T-helper 2 cell (primary cell): ENCODE measurements at places on chromosomes 5 and 9.

DNA sequence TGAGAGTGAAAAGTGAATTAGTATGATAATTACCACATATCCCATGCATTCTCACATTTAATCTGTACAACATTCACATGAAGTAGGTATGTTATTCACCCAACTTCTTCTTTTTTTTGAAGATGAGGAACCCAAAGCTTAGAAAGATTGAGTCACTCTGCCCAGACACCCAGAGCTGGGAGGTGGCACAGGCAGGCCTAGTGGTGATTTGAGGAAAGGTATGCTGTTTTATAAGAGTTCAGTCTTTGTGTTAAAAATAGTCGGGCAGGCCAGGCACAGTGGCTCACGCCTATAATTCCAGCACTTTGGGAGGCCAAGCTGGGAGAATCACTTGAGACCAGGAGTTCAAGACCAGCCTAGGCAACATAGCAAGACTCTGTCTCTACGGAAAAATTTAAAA, 285.3 kb downstream of the NR3C1 start:
- DNase-seq = no peak

DNA sequence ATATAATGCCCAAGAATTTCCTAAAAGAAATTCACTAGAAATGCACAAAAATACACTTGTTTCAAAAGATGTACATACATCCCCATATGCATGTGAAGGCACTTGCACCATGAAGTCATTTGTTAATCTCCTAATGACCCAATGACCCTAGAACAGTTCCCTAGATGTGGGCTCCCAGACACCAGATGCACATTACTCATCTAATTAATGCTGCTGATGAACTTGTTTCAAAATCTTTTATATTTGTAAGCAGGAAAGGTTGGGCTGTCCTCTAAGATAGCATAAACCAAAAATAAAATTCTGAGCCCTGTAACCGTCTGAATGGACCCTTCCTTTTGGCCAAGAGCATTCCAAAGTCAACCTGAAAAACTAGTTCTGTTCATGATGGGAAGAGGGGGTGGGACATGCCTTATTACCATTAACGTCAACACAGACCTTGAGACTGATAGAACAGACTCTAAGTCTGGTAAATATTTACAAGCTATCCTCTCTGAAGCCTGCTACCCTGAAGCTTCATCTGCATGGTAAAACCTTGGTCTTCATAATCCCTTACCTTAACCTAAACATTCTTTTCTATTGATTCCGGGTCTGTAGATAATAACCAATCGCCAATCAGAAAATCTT, 91.0 kb upstream of the DAPK1 start:
- no peak for DNase-seq

- DNase-seq = no peak
Observed at GRCh38 chr5:148482196-148482595, 98.4 kb downstream of the FBXO38 start.

DNA sequence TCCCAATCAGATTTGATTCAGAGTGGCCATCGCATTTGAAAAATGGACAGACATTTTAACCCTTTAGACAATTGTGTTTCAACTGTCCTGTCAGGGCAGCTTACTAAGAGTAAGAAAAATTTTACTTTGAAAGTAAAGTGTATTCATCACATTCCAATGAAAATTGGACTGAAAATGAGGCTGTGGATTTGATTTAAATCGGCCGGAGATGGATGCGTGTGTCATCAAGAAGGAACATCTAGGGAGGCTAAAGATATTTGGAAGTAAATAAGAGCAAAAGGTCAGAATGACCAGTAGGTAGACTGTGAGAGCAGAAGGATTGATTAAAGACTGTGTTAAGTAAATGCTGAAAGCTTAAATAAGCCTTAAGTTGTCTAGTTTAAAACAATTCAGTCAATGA, 1.5 kb downstream of the ZCCHC7 start:
- DNase-seq = no peak

DNA sequence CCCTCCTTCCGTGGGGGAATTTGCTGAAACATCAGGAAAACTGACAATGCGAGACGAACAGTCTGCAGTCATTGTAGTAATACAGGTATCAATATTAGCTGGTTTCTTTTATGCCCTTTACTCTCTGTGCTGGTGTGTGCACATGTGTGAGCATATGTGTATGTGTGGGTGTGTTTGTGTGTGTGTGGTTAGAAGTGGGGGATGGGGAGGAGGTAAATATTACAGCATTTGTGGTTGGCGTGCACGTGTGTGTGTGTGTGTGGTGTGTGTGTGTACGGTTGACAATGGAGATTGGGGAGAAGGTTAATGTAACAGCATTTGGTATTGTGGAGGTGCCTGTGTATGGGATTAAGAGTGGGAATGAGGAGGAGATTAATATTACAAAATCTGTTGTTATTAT, 219.4 kb downstream of the ADGRV1 start:
- DNase-seq = no peak

DNA sequence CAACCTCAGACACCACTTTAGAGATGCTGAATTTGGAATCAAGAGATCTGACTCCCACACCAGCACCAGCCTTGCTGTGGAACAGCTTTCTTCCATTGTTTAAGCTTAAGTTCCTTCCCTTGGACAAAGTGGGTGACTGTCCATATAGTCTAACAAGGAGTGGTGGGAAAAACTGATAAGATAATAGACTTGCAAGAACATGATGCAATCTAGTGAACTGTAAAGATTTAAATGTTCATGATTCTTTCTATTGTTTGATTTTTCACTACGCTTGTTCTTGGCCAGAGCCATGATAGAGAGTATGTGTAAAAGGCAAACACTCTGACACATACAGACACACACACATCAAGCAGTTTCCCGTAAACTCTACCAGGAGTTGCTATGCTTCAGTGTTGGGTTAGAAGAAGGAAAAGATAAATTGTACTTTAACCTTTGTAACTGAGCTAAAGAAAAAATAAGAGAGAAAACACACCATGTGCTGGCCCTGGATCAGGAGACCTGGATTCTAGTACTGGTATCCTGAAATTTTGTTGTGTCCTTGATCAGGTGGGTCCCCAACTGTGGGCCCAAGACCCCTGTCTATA, 94.3 kb downstream of the PAPPA start:
- no peak for DNase-seq

DNA sequence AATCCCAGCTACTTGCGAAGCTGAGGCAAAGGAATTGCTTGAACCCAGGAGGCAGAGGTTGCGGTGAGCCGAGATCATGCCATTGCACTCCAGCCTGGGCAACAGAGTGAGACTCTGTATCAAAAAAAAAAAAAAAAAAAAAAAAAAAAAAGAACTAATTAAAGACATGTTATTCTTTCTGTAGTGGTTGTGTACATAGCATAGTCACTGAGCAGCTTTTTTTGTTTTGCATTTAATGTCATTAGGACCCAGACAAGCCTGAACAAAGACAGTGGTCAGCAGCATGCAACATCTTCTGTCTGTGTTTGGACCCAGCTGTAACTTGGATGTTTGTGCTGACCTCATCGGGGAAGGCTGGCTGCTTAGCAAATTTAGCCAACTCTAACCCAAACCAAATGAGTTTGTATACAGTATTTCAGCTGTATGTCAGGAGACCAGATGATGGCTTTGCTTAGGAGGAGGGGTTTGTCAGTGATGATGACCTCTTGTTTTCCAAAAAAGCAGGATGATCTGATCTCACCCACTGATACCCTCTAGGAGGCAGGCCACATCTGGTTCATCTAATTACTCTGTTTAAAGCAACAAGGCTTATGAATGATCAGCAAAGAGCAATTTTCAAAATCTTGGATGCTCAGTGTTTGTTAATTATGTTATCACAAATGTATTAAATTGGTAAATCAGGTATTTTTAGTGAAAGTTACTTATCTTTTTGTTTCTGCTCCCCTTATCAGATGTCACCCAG, 39.5 kb downstream of the SNCAIP start:
- no peak for DNase-seq

GRCh38 chr5:137880313-137880712, 8.9 kb upstream of the PKD2L2 start:
- DNase-seq = no peak

DNA sequence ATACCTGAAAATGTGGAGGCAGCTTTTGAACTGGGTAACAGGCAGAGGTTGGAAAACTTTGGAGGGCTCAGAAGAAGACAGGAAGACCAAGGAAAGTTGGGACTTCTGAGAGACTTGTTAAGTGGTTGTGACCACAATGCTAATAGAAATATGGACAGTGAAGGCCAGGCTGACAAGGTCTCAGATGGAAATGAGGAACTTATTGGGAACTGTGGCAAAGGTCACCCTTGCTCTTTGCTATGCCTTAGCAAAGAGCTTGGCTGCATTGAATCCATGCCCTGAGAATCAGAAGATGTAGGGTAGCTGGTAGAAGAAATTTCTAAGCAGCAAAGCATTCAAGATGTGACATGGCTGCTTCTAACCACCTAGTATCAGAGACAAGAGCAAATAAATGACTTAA, 244.4 kb upstream of the ADRA1B start:
- no peak for DNase-seq

DNA sequence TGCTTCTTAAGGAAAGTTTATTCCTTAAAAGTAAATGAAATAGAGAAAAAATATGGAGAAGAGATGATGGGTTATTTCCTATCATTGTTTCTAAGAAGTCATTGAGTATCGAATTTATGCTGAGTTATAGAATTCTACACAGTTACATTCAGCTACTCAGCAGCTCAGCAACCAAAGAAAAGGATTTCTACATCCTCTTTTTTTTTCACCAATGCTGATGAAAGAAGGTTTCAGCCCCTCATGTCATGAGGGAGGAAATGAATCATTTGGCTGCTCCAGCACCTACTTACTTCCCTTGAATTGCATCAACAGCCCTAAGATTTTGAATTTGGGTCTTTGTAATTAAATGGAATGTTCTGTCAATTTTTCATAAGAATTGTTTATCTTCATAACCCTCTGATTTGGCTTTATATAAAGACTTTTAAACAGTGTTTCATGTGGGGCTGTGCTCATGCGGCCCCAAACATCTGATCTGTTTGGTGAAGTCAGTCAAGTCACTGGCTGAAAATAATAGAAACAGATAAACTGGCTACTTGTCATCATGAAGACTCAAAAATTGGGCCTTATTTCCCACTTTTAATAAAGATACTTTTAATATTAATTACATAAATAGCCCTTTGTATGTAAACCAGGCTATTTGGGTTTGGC, 18.5 kb upstream of the SNX2 start:
- no peak for DNase-seq

GRCh38 chr9:68793605-68794343, 88.7 kb downstream of the PIP5K1B start:
- DNase-seq = no peak

DNA sequence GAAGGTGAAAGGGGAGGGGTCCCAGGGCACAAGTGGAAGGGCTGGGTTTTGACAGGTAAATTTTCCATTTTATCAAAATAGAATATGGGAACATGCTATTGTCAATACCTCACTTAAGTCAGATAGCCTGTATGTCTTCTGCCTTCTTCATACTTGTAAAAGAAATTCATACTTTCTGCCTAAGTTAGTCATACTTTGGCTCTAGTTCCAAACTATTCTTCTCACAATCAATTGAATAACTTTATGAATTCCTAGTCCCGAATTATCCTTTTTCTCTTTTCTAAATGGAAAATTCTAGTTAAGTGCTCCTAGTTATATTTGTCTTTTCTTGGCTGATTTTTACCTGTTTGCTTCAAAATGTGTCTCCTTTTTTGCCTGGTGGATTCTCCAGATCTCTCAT, 271.4 kb downstream of the CSNK1G3 start:
- no peak for DNase-seq

DNA sequence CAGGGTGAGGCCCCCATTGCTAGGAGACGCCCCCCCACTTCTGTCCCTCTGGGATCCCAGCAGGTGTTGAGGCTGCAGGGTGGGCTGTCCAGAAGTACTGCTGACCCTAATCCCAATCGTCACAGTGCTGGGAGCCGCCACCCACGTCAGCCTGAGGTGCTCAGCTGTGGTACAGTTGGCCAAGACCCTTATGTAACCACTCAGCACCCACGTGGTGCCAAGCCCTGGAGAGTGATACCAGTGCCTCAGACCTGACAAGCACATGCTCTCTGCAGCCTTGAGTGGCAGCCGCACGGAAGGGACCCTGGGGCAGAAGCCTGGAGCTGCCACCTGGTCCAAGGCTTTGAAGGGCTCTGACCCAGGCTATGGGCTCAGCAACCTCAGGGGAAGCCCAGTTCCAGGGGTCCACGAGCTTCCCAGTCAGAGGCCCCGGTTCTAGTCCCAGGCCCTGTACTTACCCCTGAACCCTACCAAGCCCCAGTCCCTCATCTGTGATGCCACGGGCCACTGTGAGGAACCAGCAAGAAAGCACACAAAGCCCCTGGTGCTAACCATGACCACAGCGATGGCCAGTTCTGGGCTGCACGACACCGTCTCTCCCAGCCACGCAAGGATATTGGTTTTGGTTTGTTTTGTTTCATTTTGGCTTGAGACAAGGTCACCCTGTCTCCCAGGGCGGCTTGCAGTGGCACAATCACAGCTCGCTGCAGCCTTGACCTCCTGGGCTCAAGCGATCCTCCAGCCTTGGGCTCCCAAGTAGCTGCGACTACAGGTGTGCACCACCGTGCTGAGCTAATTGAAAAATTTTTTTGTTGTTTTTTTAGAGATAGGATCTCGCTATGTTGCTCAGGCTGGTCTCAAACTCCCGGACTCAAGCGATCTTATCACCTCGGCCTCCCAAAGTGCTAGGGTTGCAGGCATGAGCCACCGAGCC, 50.7 kb downstream of the DBH start:
- no peak for DNase-seq

GRCh38 chr5:146018514-146019375, 82.4 kb downstream of the SH3RF2 start:
- DNase-seq = no peak

- no peak for DNase-seq
Observed at GRCh38 chr5:61299261-61299681, 32.8 kb upstream of the ZSWIM6 start.

GRCh38 chr5:7493081-7493480, 97.1 kb downstream of the ADCY2 start:
- no peak for DNase-seq

DNA sequence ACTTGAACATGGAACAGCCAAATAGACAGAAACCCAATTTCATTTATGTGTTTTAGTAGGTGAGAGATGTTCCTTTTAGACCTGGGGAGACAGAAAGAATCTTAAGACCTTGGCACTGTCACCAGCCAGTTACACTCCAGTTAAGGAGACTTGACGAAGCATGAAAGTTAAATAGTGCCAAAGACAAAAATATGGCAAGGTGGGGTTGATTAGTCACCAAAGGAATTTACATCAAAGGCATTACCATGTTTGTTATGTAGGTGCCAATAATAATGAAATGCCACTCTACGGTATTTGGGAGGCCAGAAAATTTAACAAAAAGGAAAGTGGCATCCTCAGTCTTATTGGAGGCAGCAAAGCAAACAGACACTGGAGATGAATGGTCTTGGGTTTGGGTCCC, 9.2 kb upstream of the IL12B start:
- DNase-seq = no peak

- DNase-seq = no peak
Observed at GRCh38 chr5:68245319-68245718, 29.8 kb downstream of the PIK3R1 start.

GRCh38 chr5:108266242-108266641, 115.7 kb downstream of the FBXL17 start:
- DNase-seq = no peak

- no peak for DNase-seq
Observed at GRCh38 chr9:100725371-100725770, 147.5 kb downstream of the CAVIN4 start.
